ENCODE measurements at places on chromosomes 13 and 19.

GRCh38 chr13:36533806-36534205 lies 101.5 kb downstream of the CCNA1 start:
- no peak for DNase-seq

GRCh38 chr19:46221981-46222610 lies 7.4 kb upstream of the IGFL1 start:
- no peak for DNase-seq

DNA sequence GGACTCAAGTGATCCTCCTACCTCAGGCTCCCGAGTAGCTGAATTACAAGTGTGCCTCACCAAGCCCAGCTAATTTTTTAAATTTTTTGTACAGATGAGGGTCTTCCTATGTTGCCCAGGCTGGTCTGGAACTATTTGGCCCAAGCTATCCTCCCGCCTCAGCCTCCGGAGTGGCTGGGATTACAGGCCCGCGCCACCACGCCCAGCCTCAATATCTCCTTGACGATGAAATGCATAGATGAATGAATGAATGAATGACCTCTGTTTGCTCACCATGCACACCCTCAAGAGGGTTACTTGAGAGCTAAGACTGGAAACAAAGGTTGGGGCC lies 14.9 kb upstream of the AP1M2 start:
- DNase-seq = no peak

GRCh38 chr13:113771709-113772331 lies 12.8 kb downstream of the TMEM255B start:
- no peak for DNase-seq
